ENCODE measurements at places on chromosomes 4 and X.

GRCh38 chr4:102809190-102809589, 18.2 kb downstream of the UBE2D3 start:
- no peak for DNase-seq

GRCh38 chrX:54564936-54565335, 34.9 kb downstream of the GNL3L start:
- no peak for DNase-seq

DNA sequence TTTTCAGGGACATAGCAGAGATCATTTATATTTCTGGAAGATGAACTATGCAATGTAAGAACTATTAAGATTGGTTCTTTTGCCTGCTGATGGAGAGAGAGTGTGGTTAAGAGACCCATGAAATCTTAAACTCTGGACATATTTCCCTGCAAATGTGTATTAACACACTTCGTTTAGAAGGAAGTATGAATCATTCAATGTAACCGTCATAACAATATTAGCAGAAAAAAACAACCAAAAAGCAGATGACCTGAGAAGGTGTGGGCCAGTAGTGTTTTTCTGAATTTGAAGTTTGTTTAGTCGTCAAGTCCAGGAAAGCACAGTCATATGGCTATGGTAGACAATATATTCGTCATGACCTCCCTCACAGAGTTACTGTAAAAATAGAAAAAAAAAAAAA, 2.5 kb upstream of the TMPRSS11D start:
- no peak for DNase-seq

DNA sequence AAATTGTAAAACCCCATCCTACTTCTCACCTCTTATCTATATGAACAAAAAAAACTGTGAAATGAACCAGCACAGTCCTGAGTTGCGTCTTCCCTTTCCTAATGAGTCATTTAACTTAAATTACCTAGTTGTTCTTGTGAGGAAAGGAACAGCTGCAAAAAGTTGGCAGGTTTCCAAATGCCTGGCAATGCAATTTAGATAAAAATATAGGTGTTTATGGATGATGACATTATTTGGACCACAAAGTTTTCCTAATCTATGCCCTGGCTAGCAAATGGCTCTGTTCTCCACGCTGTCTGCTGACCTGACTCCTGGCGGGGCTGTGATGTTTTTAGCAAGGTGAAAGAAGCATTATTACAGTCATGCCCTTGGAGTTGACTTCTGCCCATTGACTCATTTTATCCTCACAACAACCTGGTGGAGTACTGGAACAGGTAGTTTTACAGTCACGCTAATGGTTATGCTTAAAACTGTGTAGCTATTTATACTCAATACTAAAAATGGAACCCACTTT, 29.8 kb upstream of the RELL1 start:
- no peak for DNase-seq

GRCh38 chrX:38342853-38343778, 9.3 kb upstream of the OTC start:
- DNase-seq = no peak

DNA sequence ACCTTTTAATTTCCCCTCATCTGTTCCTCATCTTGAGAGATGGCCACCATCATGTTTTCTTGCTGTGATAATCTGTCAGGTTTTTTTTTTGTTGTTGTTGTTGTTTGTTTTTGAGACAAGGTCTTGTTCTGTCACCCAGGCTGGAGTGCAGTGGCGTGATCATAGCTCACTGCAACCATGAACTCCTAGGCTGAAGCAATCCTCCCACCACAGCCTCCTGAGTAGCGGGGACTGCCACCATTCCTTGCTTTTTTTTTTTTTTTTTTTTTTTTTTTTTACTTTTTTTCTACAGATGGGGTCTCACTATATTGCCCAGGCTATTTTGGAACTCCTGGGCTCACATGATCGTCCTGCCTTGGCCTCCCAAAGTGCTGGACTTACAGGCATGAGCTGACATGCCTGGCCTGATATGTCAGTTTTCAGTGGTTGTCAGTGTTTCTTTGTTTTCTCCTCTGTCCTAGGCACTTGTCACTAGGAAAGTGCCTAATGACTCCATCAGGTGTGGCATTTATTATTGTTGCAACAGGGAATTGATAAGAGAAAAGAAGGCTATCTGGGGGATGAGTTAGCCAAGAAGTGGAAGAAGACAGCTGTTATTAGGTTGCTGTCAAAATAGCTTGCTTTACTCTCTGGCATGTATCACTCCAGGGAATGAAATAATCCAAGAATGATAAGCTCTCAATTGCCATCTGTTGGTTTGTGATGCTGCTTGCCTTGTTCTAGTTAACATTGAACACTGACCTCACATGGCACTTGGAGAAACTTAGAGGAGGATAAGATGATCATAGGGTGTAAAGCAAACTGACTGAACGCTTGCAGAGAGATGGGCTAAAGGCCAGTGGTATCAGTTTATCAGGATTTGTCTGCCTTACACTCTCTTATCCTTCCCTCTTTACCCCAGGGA, 41.7 kb downstream of the TMEM164 start:
- no peak for DNase-seq

GRCh38 chr4:144514736-144515135, 131.2 kb upstream of the HHIP start:
- DNase-seq = no peak

GRCh38 chrX:79081895-79082512, 62.5 kb upstream of the GPR174 start:
- no peak for DNase-seq

- DNase-seq = no peak
Measured at GRCh38 chr4:146439437-146439836, 82.3 kb downstream of the SLC10A7 start.

DNA sequence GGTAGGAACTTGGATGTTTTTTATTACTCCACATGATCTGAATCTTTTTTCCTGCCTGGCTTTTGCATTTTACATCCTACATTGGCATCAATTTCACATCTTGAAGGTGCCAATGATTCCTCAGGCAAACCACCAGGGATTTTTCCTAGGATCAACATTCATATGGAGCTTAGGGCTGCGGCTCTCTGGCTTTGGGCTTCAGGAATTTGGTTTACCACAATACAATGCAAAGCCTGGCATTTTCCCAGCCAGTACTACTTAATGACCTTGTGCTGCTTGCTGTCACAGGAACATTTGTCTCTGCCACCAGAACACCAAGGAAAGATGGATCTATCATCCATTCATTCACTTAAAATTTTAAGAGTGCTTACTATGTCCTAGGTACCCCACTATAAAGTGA, 180.7 kb downstream of the PDGFC start:
- DNase-seq = no peak

GRCh38 chr4:124810827-124811226, 98.3 kb upstream of the ANKRD50 start:
- no peak for DNase-seq

DNA sequence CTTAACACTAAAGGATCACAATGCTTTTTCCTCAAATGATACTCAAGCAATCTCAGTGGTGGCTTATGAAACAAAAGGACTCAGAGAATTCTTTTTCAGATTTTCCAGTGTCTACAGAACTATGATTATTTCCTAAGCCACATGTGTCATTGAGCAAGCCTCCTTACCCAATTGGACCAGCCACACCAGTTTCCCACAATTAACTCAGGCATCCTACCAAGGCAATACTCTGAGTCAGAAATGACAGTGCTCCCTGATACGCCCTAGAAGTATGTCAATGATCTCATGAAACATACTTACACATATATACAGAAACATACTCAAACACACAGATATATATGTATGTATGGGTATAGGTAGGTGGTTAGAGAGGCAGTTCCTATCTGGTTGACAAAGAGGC, 4.8 kb downstream of the ADAMTS3 start:
- DNase-seq = no peak

- no peak for DNase-seq
Measured at GRCh38 chr4:56062526-56063145, 113.9 kb downstream of the CEP135 start.

GRCh38 chr4:182307746-182308145, 64.5 kb downstream of the TENM3 start:
- no peak for DNase-seq

GRCh38 chr4:53100501-53101190, 238.5 kb downstream of the RASL11B start:
- DNase-seq = no peak

- DNase-seq = no peak
Measured at GRCh38 chrX:18883234-18883960, 100.5 kb downstream of the PHKA2 start.

GRCh38 chr4:53804719-53805118, 213.4 kb upstream of the LNX1 start:
- no peak for DNase-seq
